ENCODE measurements at places on chromosomes 4 and X.
A peak's percentile ranks its signal among the peaks of the same experiment; 100 is the strongest.

GRCh38 chr4:154354883-154355282 is 136.7 kb downstream of the DCHS2 start:
- no peak for DNase-seq

DNA sequence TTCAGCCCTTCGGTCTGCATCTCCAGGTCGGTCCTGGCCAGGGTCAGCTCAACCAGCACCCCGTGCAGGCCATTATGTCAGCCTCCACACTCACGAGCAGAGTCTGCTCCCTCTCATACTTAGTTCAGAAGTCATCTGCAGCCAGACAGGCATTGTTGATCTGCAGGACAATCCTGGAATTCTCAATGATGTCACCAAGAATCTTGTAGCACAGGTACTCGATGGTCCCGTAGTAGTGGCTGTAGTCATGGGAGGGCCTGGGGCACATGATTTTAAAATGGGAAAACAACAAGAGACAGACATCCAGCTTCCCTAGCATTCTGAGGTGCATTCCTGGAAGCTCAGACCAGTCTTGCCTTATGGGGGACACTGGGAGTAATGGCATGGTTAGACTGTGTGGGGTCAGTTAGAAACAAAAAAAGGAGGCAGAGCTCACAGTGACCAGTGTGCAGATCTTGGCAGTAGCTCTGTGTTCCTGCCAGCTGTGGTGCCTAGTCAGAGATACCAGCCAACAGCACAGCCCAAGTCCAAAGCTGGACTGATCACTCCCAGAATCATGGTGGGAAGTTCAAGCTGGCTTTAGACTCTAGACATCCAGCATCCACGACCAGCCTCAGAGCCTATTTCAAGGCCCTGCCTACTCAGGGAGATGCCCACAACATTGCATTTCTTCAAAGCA is 31.9 kb downstream of the LRIT3 start:
- DNase-seq: no peak

DNA sequence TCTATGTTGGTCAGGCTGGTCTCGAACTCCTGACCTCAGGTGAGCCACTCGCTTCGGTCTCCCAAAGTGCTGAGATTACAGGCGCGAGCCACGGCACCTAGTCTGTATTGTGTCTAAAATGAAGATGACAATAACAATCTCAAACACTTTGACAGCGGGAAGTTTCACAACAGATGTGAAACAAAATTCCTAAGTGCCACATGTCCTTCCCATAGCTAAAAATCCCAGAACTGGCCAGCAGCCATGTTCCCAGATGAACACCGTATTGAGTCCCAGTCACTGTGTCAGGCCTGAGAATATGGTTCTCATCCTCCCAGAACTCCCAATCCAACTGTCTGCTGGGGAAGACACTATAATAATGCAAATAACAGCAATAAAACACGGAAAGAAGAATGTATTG is 16.4 kb upstream of the KLHL8 start:
- DNase-seq: no peak

DNA sequence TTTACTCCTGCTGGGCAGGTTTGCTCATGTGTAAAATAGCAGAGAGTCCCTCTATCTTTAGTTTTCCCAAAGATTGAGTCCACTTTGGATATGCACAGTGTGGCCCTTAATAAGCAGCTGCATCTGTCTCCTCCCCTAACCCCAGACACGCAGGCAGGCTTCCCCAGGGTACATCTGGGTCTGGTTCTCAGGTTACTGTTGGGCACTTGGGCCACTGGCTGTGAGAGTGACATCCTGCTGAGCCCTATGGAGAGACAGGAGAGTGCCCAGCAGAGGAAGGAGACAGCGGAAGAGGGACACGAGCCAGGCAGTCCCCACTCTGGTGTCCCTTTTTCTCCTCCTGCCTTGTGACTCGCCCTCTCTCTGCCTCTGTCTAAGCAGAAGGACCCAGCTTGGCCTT is 16.0 kb downstream of the XK start:
- no peak for DNase-seq

- no peak for DNase-seq
These were observed 78.7 kb downstream of the LNX1 start for GRCh38 chr4:53512608-53513007.

DNA sequence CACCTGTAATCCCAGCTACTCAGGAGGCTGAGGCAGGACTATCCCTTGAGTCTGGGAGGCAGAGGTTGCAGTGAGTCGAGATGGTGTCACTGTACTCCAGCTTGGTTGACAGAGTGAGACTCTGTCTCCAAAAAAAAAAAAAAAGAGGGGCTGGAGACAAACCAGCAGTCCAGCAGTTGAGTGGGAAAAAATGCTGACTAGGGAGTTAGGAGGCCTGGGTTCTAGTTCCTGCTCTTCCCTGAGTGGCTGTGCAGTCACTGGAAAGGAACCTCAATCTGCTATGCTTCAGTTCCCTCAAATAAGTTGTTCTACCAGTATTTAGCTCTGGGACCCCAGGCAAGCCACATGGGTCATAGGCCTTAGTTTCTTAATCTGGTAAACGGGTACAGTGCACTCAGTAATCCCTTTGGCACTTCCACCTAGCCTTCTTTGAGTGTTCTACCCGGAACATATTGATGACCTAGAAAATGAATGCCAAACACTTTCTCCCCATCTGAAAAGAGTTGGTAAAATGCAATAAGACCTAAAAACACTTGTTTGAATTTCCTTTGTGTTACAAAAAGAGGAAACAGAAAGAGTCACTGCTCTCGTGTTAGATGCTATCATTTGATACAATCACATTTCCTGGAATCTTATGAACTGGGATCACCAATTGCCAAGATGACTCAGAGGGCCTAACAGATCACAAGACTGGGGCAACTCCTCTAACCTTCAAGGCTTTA is 99.3 kb upstream of the EGFL6 start:
- no peak for DNase-seq

DNA sequence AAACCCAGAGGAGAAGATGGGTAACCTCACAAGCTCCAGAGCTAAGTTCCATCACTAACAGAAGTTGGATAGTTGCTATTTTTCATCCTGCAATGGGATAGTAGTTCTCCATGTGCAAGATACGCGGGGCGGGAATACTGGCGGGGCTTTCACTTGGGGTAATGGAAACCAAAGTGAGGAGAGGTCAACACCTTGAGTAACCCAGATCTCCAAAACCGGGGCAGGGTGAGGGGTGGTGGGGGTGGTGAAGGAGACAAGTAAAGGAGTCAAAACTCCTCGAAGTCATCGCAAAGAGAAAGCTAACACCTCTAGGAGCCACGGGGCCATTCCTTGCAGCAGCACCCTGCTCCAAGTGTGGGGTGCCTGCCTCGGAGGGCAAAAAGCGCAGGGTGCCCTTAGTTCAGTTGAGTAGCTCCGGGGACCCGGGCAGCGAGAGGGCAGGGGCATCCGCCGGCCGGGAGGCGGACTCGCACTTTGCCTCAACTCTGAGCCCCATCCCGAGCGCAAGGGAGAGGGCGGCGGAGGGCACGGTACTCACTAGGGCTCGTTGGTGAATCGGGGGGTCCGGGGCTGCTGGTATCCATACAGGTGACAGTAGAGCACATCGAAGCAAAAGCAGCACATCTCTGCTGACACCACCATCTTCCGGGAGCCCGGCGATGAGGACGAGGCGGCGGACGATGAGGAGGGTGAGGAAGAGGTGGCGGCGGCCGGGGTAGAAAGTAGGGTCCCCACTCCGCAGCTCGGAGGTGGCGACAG is 645 bp downstream of the AMMECR1 start:
- peak; percentile 0 for DNase-seq

- no peak for DNase-seq
These were observed 22.1 kb downstream of the SH3RF1 start for GRCh38 chr4:169248645-169249044.

DNA sequence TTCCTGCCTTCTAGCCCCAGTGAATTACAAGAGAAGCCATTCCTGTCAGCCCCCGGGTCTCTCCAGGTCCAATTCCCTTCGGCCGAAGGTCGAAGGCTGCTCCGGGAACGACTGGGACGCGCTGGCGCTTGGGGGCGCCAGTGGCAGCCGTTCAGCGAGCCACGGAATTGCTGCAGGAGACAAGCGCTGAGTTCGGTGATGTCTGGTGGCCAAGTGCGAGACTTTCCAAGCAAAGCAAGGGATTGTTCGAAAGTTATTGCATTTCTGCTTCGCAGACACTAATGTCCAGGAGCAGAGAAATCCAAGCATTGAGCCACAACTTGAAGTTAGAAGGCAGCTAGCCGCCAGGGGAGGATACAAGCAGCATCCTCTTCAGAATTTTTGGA is 1.1 kb upstream of the DKK2 start:
- DNase-seq: no peak

Data from stimulated activated CD4-positive, alpha-beta T cell treated with anti-CD3 and anti-CD28 coated beads, TNF-alpha, amount 100 ng/mL, for 48 hours (primary cell).